ENCODE measurements at places on chromosomes 5 and 9. TPM values are rescaled to one million over a fixed set of nuclear protein-coding genes. Genes with fewer than 3 reads are reported as not detected.

- no peak for DNase-seq
These were observed 17.9 kb downstream of the ZNF462 start for GRCh38 chr9:106880863-106881262.

DNA sequence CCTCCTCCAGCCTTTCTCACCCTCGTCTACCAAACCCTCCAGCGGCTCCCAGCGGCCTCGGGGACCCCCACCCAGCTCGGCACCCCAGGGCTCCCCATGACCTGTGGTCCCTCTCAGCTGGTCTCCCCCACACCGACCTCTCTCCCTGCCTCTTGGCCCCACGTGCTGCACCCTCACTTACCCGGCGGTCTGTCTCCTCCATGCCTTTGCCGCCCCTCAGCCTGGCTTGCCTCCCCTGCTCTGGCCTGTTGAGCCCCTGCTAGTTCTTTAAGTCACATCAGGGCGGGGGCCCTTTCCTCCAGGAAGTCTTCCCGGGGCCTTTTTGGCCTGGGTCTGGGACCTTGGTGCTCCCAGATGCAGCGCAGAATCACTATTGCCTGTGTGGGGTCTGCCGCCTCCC is 81.5 kb downstream of the LMX1B start:
- no peak for DNase-seq

DNA sequence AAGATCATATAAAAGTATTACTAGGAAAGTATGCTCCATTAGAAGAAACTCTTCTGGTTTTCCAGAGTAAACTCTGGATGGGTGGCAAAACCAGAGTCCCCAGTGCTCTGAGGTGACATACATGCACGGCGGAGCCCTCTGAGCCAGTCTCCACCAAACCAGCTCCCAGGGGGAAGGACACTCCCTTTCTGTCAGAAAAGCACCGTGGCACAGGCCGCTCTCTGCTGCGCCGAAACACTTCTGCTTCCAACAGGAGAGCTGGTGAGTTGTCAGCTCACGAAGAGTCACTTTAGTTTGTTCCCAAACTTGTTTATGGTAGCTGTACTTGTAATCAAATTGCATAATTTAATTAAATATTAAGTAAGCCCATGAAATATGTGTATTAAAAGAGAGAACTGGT is 184.6 kb downstream of the CDK5RAP2 start:
- DNase-seq, result no peak

DNA sequence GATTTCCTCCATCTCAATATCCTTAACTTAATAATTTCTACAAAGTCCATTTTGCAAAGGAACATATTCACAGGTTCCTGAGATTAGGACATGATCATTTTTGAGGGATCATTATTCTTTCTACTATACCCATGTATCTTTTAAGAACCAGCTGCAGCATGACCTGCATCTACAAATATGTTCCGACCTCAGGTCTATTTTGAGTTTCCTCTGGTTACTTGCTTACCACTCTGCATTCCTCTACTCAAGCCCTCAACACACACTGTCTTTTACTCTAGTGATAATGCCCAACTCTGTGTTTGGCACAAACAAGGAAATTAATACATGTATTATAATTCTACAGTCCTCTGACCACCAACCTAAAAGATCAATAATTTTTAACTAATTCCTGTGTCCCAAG is 386.1 kb downstream of the DNAH5 start:
- no peak for DNase-seq

DNA sequence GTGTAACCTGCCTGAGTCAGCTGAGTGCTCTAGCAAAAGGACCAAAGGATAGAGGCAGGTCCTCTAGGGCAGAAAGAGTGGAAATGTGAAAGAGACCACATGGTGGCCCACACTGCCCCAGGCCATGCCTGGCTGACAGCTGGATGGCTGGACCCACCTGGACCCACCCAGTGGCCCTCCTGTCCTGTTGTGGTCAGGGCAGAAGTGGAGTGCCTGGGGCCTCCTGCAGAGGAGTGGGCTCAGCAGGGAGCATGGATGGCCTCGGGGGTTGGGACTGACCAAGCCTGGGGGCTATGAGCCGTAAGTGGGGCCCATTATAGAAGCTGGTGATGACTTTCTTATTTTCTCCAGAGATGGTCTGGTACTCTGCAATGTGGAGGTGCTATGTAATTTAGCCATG is 55.7 kb upstream of the FAM120AOS start:
- no peak for DNase-seq

DNA sequence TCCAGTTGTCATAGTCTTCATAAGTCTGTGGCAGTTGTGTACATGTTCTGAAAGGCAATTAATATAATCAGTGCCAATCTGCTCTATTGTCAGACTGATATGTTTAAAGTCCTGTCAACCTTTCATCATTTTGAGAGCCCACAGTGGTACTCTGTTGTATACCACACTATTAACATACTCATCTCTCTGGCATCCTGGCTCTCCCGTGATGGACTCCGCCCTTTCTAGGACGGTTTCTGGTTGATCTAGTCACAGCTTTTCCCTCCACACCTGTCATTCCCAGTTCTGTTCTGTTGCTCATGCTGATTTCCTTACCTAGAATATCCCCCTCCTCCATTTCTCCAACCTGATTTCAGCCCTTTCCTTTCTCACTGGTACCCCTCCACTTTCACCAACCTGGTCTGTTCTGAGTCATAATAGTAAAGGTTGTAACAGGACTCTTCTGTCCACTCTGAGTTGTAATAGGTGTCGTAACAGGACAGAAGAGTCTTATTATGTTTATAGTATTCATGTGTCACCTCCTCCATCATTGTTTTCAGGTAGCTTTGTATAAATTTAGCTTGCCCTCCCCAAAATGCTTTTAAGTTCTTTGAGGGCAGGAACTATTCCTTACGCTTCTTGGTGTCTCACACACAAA is 4.1 kb downstream of the PTCD2 start:
- no peak for DNase-seq

DNA sequence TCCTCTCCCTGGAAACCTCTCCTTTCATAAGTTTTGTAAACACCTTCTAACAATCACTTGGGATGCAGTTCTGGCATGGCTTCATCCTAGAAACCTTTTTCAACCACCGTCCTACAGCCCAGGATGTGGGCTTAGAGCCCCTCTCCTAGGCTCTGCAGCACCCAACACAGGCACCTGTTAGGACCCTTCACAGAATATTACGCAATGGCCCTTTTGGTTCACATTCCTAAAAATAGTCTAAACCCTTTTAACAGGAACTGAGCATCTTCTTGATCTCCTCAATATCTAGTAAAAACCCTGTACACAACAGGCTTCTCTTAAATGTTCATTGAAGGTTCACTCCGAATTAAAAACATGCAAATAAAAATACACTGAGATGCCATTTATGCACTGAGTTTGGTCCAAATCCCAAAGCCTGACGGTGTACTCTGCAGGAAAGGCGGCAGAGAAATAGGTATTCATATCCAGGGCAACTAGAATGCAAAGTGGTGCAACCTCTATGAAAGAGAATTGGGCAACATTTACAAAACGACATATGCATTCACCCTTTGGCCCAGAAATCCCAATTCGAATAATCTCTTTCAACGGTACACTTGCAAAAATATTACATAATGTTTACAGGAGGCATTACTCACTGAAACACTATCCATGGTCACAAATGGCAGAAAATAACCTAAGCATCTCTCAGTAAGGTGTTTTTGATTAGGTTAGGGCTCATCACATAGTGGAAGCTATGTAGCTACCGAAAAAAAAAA is 169.3 kb downstream of the SEMA5A start:
- DNase-seq, result no peak

GRCh38 chr5:103347716-103348423 is 89.3 kb downstream of the MACIR start:
- DNase-seq, result no peak

The SPINK13 gene
- 0.30 TPM for polyA plus RNA-seq

The CMBL gene
- polyA plus RNA-seq, result 41.6 TPM
